ENCODE measurements at places on chromosomes 4 and X.

GRCh38 chr4:112266823-112267222 lies 18.9 kb downstream of the TIFA start:
- DNase-seq: no peak

- no peak for DNase-seq
Measured at GRCh38 chr4:107631560-107631959, 88.5 kb downstream of the PAPSS1 start.

DNA sequence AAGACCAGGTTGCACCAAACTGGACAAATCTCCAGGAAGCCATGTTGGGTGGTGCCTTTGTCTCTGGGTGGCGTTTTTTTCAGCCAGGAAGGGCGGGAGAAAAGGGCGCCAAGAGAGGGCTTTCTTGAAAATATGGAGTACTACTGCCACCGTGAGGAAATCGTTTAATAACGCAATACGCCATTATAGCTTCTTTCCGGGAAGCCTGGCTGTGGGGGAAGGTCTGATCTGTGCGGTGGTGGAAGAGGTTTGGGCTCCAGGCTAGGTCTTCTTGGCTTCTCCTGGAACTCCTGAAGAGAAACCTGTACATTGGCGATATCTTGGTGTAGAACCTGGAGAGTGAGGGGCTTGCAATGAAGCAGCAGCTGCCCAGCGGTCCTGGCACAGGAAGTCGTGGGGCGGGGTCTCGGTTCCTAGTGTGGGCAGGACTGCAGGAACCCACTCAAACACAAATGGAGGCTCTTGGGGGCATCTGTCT lies 202.7 kb downstream of the OR13H1 start:
- no peak for DNase-seq

- no peak for DNase-seq
Measured at GRCh38 chr4:22969287-22969896, 276.7 kb downstream of the GBA3 start.

GRCh38 chrX:40096395-40097091 lies 1.2 kb downstream of the BCOR start:
- peak; percentile 65 for DNase-seq

- no peak for DNase-seq
Measured at GRCh38 chr4:133711817-133712216, 489.8 kb downstream of the PABPC4L start.

GRCh38 chr4:99834569-99834968 lies 17.9 kb downstream of the DAPP1 start:
- no peak for DNase-seq

- no peak for DNase-seq
Measured at GRCh38 chr4:102675141-102675540, 85.6 kb downstream of the MANBA start.

Data from T-helper 17 cell (primary cell).